ENCODE measurements at places on chromosomes 7 and 10. TPM values are rescaled to one million over a fixed set of nuclear protein-coding genes. Genes with fewer than 3 reads are reported as not detected.

Gene CAV1
- total RNA-seq = 226 TPM

Gene PRSS2
- 9.0 TPM for total RNA-seq

Gene LRGUK
- 0.95 TPM for total RNA-seq

Gene SLC25A28
- 44.3 TPM for total RNA-seq

Gene PDZD7
- 0.48 TPM for total RNA-seq

- DNase-seq = no peak
Observed at GRCh38 chr10:68223535-68224165, 8.3 kb downstream of the ATOH7 start.

GRCh38 chr7:158067219-158067930, 520.2 kb downstream of the PTPRN2 start:
- peak; percentile 71 for DNase-seq

DNA sequence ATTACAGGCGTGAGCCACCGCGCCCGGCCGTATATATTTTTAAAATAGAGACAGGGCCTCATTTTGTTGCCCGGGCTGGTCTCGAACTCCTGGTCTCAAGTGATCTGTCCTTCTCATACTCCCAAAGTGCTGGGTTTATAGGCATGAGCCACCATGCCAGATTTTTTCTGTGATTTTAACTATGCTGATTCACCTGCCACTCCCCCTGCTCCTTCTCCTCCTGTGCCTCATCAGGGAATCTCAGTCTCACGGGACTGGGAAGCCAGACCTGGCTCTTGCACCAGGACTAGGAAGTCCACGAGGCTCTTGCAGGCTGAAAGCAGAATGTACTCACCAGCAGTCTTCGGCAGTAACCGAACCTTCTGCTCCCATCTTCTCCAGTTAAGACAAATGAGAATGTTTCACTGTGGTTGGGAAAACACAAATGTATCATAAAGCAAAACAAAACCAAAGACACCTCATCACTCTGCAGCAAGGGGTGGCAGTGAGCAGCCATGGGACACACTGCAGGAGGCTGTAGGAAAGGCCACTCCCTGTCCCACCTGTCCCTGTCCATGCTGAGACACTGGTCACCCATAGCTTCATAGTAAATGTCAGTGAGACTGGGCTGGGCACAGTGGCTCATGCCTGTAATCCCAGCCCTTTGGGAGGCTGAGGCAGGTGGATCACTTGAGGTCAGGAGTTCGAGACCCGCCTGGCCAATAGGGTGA, 78.7 kb upstream of the MKRN1 start:
- no peak for DNase-seq

GRCh38 chr7:4621396-4621795, 60.7 kb upstream of the FOXK1 start:
- DNase-seq = no peak

GRCh38 chr10:15035385-15036301, 8.1 kb upstream of the OLAH start:
- no peak for DNase-seq

DNA sequence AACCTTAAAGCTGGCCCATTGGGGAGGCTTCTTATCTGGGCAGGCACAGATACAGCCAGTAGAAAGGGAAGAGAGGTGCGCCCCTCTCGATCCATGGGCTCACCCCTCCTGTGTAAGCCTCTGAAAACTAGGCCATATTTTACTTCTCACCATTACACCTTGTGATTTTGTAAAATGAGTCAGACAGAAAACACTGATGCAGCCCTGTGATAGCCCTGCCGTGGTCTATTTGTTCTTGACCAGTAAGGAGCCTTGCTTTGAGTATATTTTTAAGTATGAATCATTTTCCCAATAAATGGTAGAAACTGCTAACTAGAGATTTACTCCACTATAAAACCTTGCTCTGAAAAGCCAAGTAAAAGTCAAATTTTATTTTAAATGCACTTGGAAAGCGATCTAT, 329.8 kb upstream of the MBL2 start:
- DNase-seq = no peak

DNA sequence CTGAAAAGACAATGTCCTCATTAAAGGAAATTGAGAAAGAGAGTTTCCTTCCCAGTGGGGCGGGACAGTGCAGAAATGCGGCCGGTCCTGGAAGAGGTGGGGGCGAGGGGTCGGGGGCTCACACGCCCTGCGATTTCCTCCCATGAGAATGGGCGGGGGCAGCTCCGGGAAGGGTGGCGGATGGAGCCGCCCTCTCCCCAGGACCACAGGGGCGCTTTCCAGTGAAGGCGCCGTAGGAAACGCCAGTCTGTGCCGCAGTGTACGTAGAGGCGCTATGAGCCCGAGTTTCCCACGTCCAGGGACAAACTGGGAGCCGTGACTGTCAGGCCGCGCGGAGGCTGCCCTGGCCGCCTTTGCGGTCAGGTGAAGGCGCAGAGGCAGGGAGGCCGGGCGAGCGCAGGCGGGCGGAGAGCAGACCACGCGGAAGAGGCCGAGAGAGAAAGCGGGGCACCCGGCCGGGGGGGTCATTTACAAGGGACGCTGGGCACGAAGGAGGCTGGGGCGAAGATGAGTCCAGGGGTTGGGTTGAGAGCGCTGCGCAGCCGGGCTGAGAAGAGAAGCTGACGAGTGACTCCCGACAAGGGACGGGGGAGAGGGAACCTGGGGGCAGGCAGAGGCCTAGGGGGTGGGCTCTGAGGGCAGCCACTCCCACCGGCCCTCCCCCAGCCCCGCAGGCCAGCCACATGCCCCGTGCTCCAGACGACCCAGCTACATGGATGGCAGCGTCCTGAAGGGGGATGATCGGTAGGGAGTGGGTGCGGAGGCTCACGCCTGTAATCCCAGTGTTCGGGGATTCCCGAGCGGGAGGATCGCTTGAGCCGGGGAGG, 45.0 kb downstream of the ALOX5 start:
- peak; percentile 93 for DNase-seq

GRCh38 chr10:129707406-129708388, 240.7 kb downstream of the MGMT start:
- DNase-seq = peak; percentile 78

DNA sequence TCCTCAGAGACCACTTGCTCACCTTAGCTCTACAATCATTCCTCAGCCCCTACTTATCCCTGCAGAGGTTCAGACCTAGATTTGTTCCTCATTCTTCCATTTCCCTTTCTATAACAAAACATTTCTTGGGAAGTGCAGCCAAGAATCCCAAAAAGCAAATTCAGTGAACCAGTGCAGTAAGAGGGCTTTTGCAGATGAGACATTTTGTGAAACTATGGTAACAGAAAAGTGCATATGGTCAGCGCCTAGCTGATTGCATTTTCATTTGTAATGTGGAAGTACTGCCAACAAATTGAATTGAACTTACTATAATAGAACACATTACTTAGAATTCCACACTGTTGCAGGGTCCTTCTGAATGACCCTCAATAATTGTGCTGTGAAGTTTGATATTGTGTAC, 18.6 kb downstream of the AGMO start:
- no peak for DNase-seq

GRCh38 chr7:82291931-82292330, 151.6 kb downstream of the CACNA2D1 start:
- no peak for DNase-seq

GRCh38 chr10:28997734-28998133, 291.1 kb upstream of the LYZL1 start:
- DNase-seq = no peak

Data from posterior vena cava (tissue), 2 donors.